ENCODE measurements at places on chromosomes 5 and 9.

GRCh38 chr5:134119720-134120119 is 5.2 kb downstream of the TCF7 start:
- no peak for DNase-seq

GRCh38 chr9:129458155-129458661 is 162.7 kb downstream of the C9orf50 start:
- DNase-seq: peak; percentile 32

DNA sequence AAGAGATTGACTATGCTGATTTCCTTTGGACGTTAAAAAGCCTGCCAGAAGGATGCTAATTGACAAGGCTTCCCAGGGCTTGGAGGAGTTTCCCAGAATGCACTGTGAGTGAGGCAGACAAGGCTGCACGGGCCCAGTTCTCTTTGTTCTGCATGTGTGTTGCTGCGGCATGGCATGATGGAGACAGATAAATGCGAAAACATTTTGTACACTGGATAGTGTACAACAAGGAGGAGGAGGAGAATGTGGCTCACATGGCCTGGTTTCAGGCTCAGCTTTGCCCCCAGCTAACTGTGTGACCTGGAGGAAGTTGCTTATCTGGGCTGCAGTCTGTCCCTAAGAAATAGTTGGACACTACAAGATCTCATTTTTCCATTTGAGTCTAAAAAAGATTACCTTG is 135.5 kb upstream of the CPEB4 start:
- no peak for DNase-seq

- DNase-seq: no peak
Measured at GRCh38 chr5:159411115-159411514, 80.8 kb upstream of the IL12B start.

GRCh38 chr5:71587766-71588532 is 809 bp downstream of the MCCC2 start:
- no peak for DNase-seq

GRCh38 chr5:35383041-35383440 is 152.8 kb upstream of the PRLR start:
- no peak for DNase-seq

DNA sequence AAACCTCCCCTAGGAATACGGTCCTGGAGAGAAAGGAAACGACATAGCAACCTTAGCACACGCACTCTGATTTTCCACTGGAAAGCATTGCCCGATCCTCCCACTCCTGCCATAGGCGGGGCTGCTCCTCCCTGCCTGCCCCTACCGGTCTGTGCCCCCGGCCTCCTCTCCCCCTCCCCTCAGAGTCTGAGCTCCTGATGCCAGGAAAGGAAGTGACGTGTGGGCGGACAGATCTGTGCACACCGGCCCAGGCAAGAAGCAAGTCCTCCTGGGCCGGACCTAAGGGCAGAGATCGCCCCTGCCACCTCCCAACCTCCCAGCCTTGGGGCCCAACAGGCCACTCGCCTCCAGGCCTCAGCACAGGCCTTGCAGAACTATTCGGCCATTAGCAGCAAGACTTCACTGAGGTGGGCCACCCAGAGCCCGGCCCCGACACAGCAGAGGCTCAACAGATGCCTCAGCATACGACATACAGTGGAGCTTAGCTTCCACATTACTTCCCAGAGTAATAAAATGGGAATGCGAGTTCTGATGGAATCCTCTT is 7.2 kb downstream of the NINJ1 start:
- peak; percentile 40 for DNase-seq

DNA sequence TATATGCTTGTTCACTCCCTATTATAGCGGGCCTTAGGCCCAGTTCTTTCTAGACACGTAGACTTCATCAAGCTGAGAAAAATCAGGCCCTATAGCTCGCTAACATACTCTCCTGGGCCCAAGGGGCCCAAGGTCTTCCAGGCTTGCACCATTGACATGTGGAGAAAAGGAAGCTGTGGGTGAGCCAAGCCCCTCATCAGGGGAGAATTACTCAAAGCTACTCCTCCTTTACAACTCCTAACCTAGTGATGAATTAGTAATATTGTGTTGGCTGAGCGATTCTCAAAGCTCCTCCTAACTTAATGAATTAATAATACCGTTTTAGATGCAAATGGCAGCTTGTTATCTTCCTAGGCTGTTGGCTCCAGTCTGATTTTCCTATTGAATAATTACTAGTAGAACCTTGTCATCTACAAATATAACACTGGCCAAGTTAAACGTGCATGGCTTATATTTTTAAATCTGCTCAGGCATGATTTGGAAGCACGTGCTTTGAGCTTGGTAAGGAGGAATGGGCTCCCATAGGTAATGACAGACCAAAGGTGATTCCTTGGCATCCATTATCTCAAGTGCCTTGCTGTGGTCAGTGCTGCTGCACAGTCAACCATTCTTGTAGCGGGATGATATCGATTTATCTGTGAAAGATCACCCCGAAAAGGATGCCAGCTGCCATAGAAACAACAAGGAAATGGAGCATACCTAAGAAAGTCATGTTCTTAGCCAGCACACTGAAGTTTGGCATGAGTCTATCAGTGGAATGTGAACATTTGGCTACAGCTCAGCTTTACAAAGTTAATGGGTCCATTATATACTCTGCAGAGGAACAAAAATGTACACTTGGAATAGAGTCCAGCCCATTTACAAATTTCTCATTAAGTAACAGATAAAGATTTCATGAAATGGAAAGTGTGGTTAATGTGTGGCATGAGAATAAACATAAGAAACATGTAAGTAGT is 23.8 kb downstream of the LVRN start:
- DNase-seq: no peak
